ENCODE measurements at places on chromosomes 6 and 20. TPM values are rescaled to one million over a fixed set of nuclear protein-coding genes. Genes with fewer than 3 reads are reported as not detected.

Gene SCUBE3
- total RNA-seq, result 0.02 TPM

GRCh38 chr6:92408350-92408749 is 1011.0 kb downstream of the EPHA7 start:
- DNase-seq, result no peak

Gene SPATS1
- not detected for total RNA-seq

- DNase-seq, result no peak
Observed at GRCh38 chr6:163627274-163628062, 212.9 kb downstream of the QKI start.

DNA sequence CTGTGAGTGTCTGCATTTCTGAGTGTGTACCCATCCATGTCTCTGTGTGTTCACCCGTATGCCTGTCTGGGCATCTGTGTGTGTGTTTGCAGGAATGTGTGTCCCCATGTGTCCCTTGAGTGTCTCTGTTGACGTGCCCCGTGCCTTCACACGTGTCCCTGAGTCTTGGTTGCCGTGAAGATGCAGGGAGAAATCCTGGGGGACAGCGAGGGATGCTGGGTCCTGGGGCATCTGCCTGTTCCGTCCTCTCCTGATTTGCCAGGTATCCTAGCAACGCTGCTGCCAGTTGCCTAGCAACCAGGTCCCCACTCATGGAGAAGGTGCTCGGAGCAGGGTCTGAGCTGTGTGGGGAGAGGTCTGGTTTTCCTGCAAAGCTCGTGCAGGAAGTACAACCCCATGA is 6.0 kb upstream of the LKAAEAR1 start:
- DNase-seq, result no peak

Gene SPTLC3
- total RNA-seq, result 0.26 TPM

Gene HCK
- total RNA-seq, result not detected

- no peak for DNase-seq
Observed at GRCh38 chr6:24836109-24836508, 37.4 kb upstream of the ARMH2 start.

Gene SLC17A3
- total RNA-seq, result 0.58 TPM

DNA sequence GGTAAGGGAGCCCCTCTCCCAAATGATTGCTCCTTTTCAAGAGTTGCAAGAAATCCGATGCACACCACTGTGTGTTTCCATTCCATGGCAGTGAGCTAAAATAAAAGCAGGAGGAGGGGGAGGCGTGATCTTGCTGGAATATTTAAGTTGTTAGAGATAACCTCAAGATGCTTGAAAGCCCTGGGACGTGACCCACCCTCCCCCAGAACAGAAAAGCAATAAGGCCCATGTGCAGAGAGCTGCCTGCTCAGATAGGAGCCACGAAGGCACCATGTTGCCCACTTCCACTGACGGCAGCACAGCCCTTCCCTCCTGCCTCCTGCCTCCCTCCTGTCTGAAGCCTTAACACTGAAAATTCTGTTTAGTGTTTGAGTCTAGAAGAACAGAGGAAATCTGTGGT is 432.6 kb upstream of the CDH4 start:
- no peak for DNase-seq

- DNase-seq, result no peak
Observed at GRCh38 chr6:170089963-170090362, 200.9 kb downstream of the DLL1 start.

- DNase-seq, result no peak
Observed at GRCh38 chr6:108804956-108805355, 43.3 kb upstream of the ARMC2 start.

Gene OVOL2
- not detected for total RNA-seq

DNA sequence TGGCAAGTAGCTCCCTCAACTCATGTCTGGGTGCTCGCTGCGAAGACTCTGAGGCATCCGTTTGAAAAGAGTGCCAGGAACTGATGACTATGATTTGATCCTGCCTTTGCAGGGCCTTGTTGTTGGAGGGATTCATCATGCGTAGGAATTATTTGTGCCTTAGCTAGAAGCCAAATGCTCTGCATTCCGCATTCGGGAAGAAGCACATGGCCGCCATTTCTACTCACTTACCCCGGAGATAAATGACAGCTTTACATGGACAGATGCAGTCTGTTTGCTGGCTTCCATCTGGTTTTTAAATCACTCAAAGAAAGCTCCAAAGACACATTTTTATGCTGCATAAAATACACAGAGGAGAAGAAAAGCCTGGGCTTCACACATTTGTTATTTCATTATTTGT is 363.3 kb upstream of the CDH4 start:
- no peak for DNase-seq

DNA sequence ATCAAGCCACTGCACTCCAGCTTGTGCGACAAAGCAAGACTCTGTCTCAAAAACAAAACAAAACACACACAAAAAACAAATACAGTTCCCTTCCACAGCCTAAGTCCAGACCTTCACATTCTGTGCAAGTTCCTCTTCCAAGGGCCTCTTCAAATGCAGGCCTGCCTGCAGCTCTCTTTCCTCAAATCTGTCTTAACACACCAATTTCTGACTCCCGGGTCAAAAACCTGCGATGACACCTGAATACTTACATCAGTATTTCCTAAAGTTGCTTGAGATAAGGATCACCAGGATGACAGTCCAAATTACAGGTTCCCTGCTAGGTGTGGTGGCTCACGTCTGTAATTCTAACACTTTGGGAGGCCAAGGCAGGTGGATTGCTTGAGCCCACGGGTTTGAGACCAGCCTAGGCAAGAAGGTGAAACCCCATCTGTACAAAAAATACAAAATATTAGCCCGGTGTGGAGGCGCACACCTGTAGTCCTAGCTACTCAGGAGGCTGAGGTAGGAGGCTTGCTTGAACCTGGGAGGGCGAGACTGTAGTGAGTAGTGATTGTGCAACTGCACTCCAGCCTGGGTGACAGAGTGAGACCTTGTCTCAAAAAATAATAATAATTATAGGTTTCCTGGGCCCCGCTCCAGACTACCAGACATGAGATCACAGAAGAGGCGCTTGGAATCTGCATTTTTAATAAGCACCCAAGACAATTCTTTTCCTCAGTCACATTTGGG is 8.8 kb upstream of the PARD6B start:
- no peak for DNase-seq

Gene PLAGL2
- total RNA-seq, result 119 TPM

DNA sequence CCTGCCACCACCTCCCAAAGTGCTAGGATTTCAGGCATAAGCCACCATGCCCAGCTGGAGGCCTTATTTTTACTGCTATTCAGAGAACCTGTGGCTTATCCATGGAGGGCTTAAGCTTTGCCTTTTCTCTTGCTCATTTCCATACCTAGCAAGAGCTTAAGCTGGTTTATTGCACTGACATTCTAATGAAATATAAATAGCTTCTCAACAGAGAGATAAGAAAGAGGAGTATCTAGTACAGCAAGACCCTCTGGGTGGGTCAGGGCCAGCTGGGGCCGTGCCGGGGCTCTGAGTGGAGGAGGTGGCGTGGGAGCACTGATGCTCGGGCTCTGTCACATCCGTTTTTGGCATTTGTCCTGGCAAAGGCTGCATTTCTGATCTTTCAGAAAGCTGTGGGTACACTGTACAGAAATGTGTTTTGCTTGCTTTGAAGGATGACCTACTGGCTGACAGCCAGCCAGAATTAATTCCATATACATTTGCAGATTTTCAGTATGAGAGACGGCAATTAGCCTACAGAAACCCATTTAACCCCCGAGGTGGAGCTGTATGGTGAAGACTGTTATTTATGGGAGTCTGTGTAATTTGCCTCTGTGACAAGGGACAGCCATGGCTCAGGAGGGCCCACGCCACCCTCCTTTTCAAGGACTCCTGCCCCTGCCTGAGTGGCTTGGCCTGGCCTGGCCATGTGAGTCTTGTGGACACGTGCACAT is 181.6 kb upstream of the AKAP12 start:
- no peak for DNase-seq

Gene XPO5
- 143 TPM for total RNA-seq

- DNase-seq, result no peak
Observed at GRCh38 chr20:23228912-23229311, 121.7 kb upstream of the NXT1 start.

GRCh38 chr6:11633741-11634509 is 96.4 kb downstream of the TMEM170B start:
- DNase-seq, result no peak

Gene PRDM13
- 0.05 TPM for total RNA-seq

Gene NRSN1
- total RNA-seq, result not detected

DNA sequence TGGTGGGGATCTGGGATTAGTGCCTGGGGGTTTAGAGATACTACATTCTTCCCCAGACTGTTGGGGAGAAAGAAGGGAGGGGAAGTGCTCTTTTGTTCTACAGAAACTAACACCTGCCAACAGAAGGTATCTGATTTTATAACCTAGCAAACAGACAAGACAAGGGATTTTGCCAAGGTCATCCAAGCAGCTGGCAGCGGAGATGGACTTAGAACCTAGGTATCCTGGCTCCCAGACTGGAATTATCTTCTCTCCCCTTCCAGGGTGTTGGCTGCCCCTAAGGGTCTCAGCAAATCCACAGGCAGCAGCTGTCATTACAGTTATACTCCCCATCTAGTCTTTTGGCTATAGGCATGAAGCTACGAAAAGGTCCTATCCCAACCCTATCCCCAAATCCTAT is 8.4 kb downstream of the SDC4 start:
- no peak for DNase-seq

Gene STMN3
- 9.7 TPM for total RNA-seq

Measured in activated CD4-positive, alpha-beta T cell treated with anti-CD3 and anti-CD28 coated beads, Interleukin-2, amount 10 ng/mL, durations not matched to agents 24 days and 14 days (primary cell).